ELR (cell line): ENCODE measurements at places on chromosomes 2 and 18.
A peak's percentile ranks its signal among the peaks of the same experiment; 100 is the strongest.

DNA sequence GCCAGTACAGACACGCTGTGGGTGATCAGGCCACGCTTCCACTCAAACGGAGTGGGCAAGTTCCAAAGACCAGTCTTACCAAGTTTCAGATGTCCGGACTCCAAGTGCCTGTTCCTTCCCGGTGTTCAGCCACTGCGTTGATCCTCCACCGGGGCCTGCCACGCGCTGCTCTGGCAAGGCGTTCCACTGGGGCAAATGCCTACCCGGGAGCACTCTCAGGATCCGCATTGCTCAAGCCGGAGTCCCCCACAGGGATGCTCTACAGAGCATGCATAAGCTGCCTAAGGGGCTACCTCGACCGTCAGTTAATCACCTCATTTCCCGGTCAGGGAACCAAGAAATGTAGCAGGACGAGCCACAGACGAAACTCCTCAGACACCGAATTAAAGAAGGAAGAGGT lies 37.0 kb upstream of the CLASP1 start:
- no peak for DNase-seq

GRCh38 chr18:6604573-6604941 lies 125.0 kb upstream of the ARHGAP28 start:
- no peak for DNase-seq

GRCh38 chr2:105997711-105998110 lies 196.4 kb downstream of the UXS1 start:
- no peak for DNase-seq

DNA sequence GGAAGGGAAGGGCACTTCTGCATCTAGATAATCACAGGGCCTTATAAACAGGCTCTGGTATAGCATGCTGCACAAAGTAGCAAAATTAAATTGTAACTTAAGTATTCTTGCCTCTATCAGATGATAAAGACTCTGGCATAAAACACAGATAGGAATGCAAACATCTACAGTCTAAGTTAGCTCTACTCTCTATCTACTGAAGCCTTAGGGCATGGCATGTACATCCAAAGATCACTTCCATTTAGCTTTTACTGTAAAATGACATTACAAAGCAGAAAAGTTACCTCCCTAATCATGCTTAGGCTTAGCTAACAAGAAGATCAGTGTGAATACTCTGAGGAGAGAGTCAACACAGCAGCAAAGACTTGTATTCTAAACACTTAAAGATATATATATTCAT lies 90.7 kb downstream of the NOL10 start:
- no peak for DNase-seq

DNA sequence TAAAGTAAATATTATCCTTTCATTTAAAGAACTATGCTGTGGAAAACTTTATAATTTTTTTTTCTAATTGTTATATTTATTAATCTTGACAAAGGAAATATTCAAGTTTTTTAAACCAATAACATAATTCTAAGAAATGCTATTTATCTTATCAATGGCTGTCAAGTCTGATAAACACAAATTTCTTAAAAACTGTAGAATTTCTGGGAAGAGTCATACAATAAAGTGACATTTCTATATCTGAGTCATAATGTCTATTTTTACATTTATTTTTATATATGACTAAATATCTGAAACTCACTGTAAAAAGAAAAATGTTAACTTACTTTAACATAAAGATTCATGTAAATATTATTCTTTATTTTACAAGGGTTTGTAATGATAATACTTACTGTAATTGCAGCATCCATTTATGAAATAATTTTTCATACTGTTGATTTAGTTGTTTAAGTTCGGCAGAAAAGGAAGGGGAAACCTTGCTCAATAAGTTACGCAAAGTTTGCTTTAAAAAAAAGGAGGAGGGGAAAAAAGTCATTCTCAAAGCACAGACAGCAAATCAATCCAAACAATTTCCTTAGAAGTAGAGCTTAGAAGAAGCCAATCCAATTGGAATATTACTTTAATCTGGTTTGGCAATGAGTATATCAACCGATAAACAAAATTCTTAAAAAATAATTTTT lies 32.4 kb downstream of the ORC2 start:
- DNase-seq = no peak

DNA sequence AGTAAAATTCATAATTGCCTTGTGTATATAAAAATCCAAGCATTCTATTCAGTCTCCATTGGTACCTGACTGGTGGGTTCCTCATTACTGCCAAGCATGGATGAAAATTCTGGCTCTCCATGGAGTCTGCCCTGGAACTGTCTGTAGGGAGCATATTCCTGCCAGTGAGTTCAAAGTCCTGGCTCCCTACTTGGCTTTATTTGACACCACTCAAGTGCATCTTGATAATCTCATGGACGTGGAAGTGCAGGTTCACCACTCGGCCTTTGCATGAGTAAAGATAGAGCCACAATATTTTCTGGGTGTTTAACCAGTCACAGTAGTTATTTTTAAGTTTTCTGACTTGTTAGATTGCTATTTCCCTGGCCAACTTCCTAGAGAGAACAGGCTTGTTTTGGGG lies 63.5 kb downstream of the CNTNAP5 start:
- DNase-seq = no peak

- DNase-seq = peak; percentile 76
These were observed 83.8 kb downstream of the VIT start for GRCh38 chr2:36780231-36780839.

DNA sequence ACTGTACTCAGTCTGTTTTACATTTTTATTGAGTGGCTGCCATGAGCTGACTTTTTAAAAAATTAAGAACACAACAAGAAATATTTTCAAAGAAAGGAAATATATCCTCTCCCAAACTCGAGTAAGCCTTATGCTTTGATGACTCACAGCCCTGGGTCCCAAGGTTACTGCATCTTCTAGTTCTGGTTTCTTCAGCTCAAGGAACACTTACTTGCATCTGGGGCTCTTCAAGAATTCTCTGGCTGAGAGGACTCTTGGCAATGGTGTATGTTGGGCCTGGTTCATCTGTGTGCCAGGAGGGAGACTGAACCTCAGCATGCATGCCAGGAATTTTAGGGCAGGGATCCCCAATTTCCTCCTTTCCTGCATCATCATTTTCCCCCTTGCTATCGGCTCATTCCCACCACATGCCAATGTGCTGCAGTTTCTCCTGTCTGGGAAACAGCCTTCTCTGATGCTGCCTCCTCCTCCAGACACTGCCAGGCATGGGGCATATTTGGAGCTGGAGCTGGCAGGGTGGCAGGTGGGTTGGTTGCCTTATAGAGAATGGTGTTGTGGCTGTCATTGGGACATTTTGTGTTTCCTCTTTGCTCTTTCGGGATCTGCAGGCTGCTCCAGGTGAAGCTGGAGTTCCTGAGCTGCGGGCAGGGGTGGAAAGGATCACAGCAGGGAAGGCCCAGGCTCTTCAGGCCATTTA lies 192.2 kb upstream of the HS6ST1 start:
- DNase-seq = no peak

DNA sequence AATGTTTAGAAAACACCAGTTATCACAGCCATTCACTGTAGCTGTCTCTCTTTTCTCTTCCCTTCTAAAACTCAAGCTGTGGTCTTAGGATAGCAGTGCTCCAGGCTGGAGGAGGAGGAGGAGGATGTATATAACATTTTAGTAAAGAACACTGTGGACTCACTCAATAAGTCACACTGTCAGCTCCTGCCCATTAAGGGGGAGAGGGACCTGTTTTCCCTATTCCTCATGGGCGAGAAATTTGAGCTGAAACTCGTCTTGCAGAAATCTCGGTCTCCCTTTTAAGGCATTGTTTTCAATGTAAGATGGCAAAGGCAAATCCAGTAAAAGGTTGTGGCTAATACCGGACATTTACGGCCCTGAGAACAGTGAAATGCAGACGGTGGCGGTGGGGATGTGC lies 114.8 kb upstream of the ZNF236 start:
- no peak for DNase-seq

GRCh38 chr2:51149725-51150124 lies 117.8 kb upstream of the NRXN1 start:
- DNase-seq = no peak

- no peak for DNase-seq
These were observed 585.1 kb upstream of the NETO1 start for GRCh38 chr18:73452866-73453265.

DNA sequence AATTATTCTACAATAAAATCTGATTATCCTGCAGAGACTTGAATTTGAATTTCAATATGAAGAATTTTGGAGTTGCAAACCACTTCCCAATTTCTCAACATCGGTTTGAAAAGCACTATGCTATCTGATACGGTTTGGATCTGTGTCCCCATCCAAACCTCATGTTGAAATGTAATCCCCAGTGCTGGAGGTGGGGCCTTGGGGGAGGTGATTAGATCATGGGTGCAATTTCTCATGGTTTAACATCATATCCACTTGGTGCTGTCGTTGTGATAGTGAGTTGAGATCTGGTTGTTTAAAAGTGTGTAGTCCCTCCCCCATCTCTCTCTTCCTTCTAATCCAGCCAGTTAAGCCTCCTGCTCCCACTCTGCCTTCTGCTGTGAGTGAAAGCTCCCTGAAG lies 205.7 kb downstream of the NBAS start:
- DNase-seq = no peak

GRCh38 chr2:133919285-133919684 lies 334.6 kb upstream of the MGAT5 start:
- no peak for DNase-seq
